ENCODE measurements at places on chromosomes 5 and 9. TPM values are rescaled to one million over a fixed set of nuclear protein-coding genes. Genes with fewer than 3 reads are reported as not detected.
A peak's percentile ranks its signal among the peaks of the same experiment; 100 is the strongest.

DNA sequence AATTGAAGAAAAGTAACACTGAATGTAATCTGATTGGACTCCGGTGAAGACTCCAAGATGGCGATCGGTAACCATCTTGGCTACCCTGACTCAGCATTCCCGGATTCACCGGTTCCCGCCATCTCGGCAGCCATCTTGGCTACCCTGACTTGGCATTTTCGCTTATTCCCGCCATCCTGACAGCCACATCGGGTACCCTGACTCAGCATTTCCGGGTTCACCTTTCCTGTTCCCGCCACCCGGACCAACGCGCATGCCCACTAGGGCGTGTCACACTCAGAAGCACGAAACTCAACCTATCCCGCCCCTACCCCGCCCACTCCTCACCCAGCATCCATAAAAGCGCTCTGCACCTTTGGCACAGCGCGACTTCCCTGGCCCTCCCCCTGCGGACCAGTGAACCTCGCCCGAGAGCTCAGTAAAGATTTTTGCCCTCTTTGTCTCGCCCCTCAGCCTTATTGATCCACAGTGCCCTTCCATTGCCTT is 17.2 kb downstream of the SPTLC1 start:
- peak; percentile 64 for DNase-seq

GRCh38 chr9:137002646-137003041 is 6.3 kb upstream of the CLIC3 start:
- DNase-seq: no peak

- no peak for DNase-seq
Observed at GRCh38 chr5:74866596-74867162, 492 bp upstream of the FAM169A start.

- no peak for DNase-seq
Observed at GRCh38 chr5:139611703-139612584, 36.2 kb upstream of the CXXC5 start.

DNA sequence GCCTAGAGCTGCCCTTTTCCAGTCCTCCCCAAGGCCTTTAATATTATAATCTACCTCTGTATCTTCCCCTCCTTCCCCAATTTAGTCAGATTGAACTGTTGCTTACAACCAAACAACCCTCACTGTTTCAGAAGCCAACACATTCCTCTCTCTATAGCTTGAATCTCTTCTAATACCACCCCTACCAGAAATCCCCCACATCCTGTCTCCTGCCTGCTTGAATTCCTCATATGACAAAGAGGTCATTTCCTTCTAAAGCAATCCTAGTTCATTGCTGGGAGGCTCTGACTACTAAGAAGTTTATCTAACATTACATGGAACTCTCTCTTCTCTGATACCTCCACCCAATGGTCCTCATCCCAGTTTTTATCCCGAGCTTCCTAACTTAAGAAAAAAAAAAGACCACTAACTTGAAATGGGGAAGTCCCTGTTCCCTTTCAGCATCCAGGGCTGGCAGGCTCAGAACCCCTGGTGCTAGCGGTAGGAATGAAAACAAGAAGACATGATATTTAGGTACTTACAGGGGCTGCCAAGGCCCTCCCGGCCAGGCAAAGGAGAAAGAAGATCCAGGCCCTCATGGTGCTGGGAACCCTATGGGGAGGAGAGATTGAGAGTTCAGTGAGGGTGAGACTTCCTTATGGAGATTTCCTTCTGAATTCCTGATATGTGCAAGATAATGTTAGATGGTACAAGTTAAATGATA is 11.0 kb downstream of the SPARC start:
- no peak for DNase-seq

DNA sequence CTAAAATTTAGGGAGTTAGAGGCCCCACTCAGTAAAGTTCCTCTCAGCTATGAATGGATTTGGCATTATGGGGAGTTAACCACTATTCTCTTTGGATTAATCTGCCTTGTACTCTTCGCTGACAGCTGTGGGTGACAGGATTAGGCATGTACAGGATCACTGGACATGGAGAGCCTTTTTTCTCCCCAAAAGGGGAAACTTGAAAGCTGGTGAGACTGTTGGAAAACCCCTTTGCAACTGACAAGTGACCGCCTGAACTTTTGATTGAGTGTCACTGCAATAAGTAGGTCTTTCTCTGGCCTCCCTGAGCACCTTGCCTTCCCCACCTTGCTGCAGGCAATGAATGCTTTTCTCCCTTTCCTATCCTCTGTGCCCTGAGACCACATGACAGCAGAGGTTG is 68.3 kb downstream of the ERP44 start:
- DNase-seq: no peak

- no peak for DNase-seq
Observed at GRCh38 chr5:172941067-172941516, 18.1 kb upstream of the RPL26L1 start.

- no peak for DNase-seq
Observed at GRCh38 chr9:129289131-129289731, 111.2 kb upstream of the IER5L start.

PTGS1 gene
- 6.7 TPM for total RNA-seq

C8G gene
- 3.6 TPM for total RNA-seq

GPR150 gene
- 0.14 TPM for total RNA-seq
